Activated gamma-delta T cell treated with Interleukin-2 at 50 U/mL for 16 hours (primary cell): ENCODE measurements at places on chromosomes 12 and 14.

- DNase-seq, result no peak
Observed at GRCh38 chr14:60893911-60894310, 87.0 kb downstream of the TRMT5 start.

DNA sequence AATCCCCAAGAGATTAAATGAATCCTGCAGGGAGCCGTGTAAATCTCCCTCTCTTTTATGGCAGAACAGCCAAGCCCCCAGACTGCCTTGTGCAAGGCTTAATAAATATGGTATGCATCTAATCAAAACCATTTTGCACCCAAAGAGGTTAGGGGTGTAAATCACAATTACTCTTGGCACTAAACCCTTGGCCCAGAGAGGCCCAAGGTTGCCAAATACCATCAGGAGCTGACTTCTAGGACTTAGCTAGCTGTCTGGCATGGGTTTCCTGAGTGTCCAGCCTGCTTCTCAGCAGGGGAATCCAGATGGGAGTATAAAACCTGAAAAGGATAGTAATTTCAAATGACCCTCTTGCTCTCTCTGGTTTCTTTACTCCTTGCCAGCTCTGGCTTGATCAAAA is 610.4 kb downstream of the MED13L start:
- DNase-seq, result no peak

DNA sequence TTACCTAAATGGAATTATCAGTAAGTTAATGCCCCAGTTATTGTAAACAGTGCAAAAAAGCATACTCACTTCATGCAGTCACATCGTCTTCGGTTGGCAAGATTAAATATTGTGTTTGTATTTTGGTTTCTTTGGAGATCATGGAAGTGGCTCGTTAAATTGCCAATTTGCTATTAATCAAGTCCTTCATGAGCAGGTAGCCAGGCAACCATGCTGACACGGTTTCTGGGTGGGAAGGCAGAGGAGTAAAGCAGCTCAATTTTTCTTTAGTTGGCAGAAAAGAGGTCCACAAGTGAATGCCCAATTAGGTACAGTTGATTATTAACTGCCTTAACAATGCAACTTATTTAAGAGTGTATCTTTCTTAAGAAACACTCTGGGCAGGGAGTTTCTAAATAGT is 43.9 kb downstream of the PPP4R3A start:
- no peak for DNase-seq

- DNase-seq, result no peak
Observed at GRCh38 chr12:39380090-39380489, 62.8 kb downstream of the KIF21A start.

DNA sequence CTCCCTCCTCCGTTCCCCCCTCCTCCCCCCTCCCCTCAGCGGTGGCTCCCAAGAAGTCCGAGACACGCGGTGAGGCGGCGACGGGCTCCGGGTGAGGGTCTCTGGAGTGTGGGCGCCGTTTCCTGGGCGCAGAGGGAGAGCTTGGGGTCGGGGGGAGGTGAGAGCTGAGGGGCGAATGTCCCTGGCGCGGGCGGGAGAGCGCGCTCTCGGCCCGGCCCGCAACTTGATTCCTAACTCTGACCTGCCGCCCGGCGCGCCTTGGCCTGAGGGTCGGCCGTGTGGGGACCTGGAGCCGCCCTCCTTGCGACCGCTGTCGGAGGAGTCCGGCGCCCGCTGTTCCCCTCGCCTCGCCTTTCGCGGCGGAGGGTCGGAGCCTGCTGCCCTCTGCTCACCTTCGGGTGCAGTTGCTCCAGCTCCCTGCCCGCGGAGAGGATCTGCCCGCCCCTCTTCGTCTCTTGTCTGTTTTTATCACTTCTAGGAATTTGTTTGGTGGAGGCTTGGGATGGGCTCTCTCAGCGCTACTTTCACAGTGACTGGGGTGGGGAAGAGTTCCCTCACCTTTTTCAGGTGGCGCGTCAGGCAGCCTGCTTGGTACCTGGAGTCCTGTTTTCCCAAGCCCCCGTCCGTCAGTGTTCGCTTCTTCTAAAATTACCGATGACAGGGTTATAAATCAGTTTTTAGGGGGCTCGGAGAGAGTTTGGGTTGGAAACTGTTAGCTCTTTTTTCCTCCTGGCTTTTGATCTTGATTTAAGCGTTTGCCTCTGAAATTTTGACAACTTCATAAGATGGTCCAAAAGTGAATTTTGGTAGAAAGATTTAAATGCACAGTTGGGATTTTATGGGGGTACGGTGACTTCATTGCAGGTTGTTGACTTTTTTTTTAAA is 495 bp downstream of the ADIPOR2 start:
- DNase-seq, result peak; percentile 20

DNA sequence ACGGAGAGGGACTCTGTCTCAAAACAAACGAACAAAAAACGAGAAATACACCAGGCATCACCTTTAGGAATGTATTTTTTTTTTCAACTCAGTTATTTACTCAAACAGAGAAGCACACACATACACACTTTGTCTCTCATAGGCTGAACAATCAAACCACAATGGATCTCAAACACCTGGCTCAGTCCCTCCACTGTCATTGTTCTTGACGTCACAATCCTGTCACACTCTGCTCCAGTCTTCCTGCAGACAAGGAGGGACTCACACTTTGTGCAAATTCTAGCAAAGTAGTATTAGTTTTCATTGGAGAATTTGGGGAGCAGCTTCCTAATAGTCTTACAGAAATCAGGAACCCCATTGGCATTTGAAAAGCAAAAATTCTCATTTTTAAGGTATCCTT is 727.8 kb downstream of the BCL11B start:
- DNase-seq, result no peak

DNA sequence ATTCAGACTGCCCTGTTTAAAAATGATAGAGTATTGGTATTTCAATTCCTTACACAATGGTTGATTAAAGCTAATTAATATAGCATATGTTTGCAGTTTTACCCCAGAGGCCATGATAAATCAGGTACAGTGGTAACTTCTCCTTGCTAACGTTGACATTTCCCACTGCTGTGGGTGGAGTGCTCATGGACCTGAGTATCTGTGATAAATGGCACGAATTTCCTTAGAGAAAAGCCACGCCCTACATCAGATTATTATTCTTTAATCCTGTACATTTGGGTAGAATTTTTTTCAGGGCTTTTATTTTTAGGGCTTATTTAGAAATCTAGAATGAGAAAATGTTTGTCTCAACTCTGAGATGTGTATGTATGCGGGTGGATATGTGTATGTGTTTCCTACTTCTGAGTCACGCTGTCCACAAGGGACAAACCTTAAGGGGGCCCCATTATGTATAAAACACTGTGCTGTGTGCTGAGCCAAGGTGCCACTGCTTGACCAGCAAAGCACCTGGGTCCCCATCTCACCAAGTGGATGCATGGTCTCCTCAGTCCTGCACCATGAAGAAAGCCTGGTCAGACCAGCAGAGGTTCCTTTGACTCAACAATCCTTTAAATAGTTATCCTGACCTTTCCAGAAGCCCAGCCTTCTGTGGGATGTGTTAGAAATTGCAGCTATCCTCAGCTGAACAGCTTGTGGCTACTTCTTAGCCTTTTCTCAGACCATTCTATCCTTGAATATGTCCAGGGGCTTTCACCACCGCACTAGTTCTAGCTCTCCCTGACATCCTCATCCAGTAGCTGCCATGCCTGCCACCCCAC is 57.9 kb upstream of the STK38L start:
- no peak for DNase-seq

- DNase-seq, result no peak
Observed at GRCh38 chr12:55515696-55516095, 23.5 kb downstream of the OR6C68 start.

GRCh38 chr12:45540661-45541341 is 188.7 kb upstream of the ARID2 start:
- DNase-seq, result no peak

- no peak for DNase-seq
Observed at GRCh38 chr12:33634544-33634943, 194.9 kb upstream of the SYT10 start.

DNA sequence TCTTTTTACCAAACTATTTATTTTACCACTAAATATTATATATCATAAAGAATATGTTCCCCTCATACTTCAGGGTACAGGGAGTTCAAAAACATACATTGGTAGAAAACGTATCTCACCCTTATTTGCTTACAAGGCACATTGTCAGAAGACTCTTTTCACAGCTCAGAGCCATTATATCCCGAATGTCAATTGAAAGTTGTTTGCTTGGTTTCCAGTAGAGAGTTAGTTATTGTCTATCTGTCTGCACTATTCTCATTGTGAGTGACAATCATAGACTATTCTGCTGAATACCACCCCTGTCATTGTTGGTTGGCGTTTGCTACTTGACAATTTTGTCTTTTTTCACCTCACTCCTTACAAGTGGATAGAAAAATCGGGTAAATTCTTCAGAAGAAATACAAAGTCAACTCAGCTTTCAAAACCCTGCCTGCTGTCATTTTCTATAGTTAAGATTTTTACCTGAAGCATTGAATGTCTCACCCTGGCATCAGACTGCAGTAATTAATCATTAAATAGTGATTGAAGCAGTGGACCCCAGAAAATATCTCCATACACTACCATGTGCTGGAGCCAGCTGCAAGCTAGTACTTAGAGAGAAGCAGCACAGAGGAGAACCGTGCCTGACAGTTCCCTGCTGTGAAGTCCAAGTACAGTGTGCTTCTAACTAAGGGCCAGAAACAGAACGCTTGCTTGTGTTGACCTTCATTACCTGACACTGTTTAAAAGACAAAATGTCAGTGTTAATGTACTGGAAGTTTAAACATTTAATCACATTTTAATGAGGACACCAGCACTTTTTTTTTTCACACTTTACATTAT is 510.6 kb downstream of the RERGL start:
- no peak for DNase-seq

GRCh38 chr14:76940021-76940760 is 88.3 kb downstream of the IRF2BPL start:
- DNase-seq, result no peak

DNA sequence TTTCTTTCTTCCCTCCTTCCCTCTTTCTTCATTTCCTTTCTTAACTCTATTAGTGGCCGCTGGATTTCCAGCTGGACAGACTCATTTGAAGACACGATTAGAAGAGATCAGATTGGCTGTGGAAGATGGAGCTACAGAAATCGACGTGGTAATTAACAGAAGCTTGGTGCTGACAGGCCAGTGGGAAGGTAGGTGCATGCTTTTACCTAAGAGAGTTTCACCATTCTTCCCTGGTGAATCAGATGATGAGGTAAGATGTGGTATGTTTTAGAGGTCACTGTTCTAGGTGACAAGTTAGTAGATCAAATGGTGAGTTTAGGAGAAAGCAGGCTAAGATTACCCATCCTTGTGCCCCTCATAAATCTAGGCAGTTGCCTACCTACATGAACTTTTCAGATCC is 51.6 kb downstream of the DERA start:
- no peak for DNase-seq

- no peak for DNase-seq
Observed at GRCh38 chr12:89873745-89874144, 165.1 kb upstream of the ATP2B1 start.

DNA sequence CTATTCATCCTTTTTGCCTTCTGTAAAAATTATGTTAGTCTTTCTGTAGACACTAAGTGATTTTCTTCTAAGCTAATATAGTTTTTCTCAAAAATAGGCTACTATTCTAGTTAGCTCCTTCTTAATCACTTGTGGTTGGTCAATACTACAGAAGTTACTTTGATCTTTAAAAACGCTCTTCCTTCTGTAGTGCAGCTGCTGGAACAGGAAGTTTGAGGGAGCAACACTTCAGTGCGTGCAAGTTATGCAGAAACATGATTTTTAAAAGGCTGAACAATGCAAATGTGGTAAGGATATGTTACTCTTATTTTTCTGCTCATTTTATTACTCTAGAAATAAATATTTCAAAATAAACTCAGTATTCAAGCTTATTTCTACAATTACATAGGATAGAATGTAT is 11.1 kb upstream of the RERGL start:
- DNase-seq, result no peak

GRCh38 chr14:69055125-69055524 is 76.0 kb upstream of the ACTN1 start:
- no peak for DNase-seq

GRCh38 chr14:60648934-60649874 is at the start of gene SIX1:
TSS of gene SIX1 (minus strand) at chr14:60649477. CDS start at chr14:60649189, 288 bp downstream.
- DNase-seq, result no peak

DNA sequence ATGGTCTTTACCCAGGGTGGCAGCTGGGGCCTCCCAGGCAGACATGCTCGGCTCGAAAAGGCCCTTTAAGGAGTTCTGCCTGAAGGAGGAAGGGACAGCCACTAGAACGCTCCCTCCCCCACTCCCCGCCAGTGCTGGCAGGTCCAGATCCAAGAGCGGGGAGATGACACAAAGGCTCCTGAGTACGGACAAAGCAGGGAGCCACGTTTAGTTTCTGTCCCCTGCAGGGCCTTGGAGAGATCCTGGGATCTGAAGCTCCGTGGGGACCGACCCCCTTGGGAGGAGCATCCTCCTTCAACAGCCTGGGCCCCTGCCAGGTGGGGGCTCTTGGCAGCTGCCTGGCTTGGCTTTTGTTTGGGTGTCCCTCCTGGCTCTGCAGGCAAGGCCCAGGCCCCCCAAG is 89.7 kb downstream of the ESRRB start:
- no peak for DNase-seq

DNA sequence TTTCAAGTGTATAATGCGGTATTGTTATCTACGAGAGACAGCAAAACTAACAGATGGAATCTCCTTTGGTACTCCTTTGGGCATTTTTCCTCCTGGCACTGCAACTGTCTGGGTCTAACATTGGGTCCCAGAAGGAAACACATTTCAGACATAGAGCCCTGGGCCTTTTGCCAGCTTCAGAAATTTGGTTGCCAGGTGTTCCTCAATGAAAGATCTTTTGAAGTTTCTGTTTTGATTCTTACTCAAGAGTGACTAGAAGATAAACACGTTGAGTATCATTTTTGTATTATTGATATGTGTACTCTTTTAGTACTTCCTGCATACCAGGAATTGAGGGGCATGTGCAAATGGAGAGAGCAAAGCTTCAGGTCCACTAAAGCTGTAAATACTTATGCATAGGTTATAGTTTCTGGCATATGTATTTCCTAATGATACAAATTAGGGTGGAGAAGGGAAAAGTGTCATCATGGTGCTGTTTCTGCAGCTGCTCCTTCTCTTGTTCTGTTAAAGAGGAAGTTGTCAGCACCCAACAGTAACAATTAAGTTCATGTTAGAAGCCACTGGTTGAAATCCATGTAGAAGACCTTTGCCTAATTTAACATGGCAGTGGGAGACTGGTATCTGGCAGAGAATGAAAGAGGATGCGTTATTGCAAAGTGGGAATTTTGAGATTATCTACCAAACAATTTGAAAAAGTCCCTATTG is 53.5 kb downstream of the SLC38A6 start:
- DNase-seq, result no peak

- no peak for DNase-seq
Observed at GRCh38 chr14:33350366-33350990, 411.8 kb downstream of the NPAS3 start.

- no peak for DNase-seq
Observed at GRCh38 chr12:49932023-49932422, 18.5 kb upstream of the AQP2 start.

GRCh38 chr14:69428289-69428998 is 30.0 kb downstream of the SLC39A9 start:
- DNase-seq, result no peak

DNA sequence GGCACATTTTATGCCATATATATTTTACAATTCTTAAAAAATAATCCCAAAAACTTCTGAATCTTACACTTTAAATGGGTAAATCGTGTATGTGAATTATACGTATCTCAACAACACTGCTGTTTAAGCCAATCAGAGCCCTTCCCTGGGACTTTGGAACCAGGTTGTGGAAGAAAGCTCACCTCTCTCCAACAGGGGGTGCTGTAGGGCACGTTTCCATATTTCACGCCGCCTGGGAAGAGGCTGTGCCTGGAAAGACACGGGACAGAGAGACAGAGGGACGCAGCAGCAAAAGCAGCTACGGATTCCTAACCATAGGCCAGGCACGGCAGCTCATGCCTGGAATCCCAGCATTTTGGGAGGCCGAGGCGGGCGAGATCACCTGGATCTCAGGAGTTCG is 29.4 kb upstream of the FBRSL1 start:
- DNase-seq, result no peak
